ENCODE measurements at places on chromosomes 5 and 9.

DNA sequence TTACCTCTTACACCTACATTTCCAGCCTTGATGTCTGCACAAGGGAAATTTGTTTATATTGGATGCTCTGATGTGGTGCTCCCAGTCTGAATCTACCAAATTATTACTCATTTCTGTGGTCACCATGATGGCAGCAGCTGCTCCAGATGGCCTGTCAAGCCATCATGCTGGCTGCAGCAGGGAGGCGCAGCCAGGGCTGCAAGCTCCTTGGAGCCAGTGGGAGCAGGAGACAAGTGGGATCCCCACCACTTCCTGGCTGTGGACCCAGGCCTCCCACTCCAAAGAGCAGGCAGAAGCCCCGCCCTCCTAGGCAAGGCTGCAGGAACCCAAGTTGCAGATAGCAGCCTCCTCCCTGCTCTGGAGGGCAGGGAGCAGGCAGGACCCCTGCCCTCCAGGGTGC, 241.1 kb upstream of the ATP10B start:
- DNase-seq = no peak

GRCh38 chr9:95058795-95059386, 258.6 kb downstream of the FANCC start:
- DNase-seq = no peak

- no peak for DNase-seq
These were observed 49.2 kb upstream of the FBXL17 start for GRCh38 chr5:108430931-108431608.

DNA sequence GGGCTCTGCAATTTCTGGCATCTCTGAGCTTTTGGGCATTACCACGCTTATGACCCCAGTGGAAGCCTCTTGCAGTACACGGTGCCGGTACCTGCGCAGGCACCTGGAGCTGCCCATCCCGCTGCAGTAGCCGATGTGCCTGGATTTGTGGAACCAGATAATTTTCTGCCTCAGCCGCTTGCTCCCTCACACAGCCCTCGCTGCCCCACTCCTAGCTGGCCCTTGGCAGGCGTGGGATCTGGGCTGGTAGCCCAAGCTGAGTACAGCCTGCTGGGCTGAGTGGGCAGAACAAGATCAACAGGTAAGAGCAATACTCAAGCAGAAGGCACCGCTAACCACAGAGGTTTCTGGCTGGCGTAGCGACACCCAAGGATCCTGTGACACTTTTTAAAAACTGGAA, 1808.8 kb upstream of the ACO1 start:
- no peak for DNase-seq

DNA sequence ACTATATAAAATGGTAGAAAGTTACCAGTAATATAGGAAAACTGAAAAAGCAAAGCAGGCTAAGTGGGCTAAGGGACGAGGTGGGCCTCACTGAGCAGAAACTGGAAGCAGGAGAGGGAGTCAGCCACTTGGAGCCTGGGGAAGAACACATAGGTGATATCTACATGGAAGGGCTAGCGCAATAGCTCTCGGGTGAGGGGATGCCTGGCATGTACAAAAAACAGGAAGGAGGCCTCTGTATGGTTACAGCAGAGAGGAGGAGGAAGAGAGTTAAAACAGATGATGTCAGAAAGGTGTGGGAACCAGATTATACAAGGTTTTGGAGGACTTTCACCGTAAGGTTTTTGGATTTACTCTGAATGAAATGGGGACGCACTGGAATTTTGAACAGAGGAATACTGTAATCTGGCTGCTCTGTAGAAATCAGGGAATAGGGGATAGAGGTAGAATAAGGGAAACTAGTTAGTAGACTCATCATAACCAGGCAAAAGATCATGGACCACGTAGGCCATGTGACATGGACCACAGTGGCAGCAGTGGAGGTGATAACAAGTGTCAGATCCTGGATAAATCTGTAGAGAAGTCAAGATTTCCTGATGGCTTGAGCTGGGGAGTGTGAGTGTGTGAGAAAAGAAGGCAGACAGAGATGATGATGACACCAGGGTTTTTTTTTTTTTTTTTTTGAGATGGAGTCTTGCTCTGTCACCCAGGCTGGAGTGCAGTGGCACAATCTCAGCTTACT, 52.5 kb downstream of the FNBP1 start:
- DNase-seq = no peak
